B cell (primary cell): ENCODE measurements at places on chromosomes 6 and 20. TPM values are rescaled to one million over a fixed set of nuclear protein-coding genes. Genes with fewer than 3 reads are reported as not detected.
A peak's percentile ranks its signal among the peaks of the same experiment; 100 is the strongest.

GRCh38 chr6:90199900-90200299, 96.7 kb downstream of the BACH2 start:
- no peak for DNase-seq

- DNase-seq = no peak
Observed at GRCh38 chr6:6225885-6226529, 94.5 kb downstream of the F13A1 start.

- no peak for DNase-seq
Observed at GRCh38 chr6:1118287-1118647, 193.6 kb upstream of the FOXQ1 start.

DNA sequence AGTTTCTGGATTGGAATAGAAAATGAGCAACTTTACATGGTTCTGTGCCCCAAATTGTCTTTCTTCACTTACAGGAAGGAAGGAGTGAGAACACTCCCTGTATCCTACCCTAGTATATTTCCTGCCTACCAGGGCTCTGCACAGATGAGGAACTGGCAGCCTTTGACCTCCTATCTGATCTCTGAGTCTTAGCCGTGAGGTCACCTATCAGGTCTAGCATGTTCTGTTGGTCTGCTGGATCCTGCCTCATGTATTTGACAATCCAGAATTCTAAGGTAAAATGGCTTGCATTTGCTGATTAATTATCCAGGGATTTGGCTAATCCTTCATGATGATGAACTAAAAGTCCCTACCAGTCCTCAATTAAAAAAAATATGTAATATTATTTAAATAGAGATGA, 35.0 kb upstream of the TRAM2 start:
- no peak for DNase-seq

DNA sequence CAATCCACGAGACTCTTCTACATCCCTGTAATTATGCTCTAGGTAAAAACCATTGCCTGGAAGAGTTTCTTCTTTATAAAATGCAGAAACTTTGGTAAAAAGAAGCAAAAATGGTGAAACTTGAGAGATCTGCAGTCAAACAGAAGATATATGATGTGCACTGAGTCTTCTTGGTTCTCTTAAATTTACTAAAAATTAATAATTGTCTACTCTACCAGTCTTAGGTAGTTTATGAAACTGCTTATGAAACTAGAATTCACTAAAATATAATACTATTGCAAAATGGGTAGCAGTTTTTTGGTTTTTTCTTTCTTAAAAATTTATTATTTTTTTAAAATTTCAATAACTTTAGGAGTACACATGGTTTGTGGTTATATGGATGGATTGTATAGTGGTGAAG, 519.1 kb upstream of the SOX4 start:
- no peak for DNase-seq

DNA sequence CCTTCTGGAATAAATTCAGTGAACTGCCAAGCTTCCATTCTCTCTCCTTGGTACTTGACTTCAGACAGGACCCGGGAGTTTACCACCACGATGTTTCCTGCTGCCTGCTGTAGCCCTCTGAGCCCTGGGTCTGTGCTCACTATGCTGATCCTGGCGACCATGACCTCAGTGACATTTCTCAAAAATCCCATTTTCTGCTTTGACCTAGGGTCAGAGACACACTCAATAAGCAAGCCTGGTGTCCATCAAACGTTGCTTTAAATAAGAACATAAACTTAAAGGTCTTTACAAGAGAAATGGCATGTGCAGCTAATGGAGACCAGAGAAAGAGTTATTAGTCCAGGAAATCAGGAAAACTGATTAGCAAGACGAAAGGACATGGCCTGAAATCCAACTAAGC, 509.7 kb upstream of the SULF2 start:
- no peak for DNase-seq

GRCh38 chr20:59413326-59413865, 113.0 kb downstream of the EDN3 start:
- DNase-seq = no peak

- peak; percentile 88 for DNase-seq
Observed at GRCh38 chr6:15244620-15245360, 1.1 kb upstream of the JARID2 start.

Gene TNF
- polyA plus RNA-seq = 15.6 and 21.9 TPM in 2 replicates

Gene KHDRBS2
- polyA plus RNA-seq = 8.9 and 12.2 TPM in 2 replicates

Gene EFCAB8
- polyA plus RNA-seq = 0.65 and 0.72 TPM in 2 replicates

Gene MOG
- not detected in 2 replicates for polyA plus RNA-seq
